ENCODE measurements at places on chromosomes 1 and 21.

- DNase-seq = no peak
These were observed 27.6 kb upstream of the MARK1 start for GRCh38 chr1:220500372-220500771.

- no peak for DNase-seq
These were observed 183.3 kb downstream of the IGSF21 start for GRCh38 chr1:18290740-18291412.

DNA sequence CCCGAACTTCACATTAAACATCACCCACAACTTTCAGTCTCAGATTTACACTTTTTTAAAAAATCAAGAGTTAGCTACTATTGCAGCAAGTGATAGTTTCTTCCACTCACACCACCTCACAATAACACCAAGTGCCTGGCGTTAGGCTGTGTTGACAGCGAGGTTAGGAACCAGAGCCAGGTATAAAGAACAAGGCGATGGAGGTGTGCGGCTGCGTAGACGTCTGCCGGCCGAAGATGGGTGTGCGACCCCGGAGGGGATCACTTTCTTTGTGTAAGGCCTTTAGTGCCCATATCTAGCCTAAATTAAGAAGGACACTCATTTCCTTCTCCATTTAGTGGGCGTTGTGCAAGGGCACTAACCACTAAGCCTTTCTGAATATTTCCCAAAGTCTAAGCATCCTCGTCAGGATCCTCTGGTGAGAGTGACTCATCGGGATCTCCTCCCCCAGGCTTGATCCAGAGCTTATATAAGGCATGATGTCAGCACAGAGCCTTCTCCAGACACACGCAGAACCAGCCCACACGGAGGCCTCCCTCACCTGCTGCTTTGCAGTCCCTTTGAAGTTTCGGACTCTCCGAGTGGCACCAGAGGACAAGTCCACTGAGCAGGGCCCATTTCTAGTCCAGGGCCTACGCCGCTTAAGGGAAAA is 11.8 kb downstream of the NHLH2 start:
- DNase-seq = no peak

DNA sequence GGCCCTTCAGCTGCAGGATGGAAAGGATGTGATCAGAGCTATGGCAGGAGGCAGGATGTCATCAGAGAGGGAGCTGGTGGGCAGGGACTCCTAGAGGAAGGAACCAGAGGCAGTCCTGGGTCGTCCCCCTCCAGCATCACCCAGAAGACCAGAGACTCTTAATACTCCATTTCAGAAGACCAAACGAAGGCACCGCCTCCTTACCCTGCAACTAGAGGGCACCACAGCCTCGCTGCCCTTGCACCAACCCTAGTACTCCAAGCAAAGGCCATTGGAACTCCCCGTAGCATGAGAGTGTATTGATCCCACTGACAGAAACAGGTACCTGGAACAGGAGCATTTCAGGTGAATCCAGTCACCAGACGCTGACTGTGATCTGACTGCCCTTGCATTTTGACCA is 598.1 kb downstream of the NPHP4 start:
- no peak for DNase-seq

DNA sequence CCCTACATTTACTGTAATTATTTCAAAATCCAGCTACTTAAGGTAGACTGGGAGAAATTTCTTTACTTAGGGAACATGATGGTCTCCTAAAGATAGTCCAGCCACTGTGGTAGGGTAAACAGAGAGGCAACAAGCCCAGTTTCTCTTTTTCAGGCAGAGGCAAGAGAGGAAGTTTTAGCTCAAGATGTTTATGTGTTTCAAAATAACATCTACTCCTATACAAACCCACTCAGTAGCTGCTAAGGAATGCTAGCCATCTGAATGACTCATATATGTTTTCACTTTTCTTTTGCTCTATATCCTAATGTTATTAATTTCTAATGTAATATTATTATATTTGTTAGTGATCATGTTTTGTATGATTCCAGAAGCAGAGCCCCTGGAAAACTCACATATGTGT is 856.6 kb downstream of the PLA2G4A start:
- no peak for DNase-seq

DNA sequence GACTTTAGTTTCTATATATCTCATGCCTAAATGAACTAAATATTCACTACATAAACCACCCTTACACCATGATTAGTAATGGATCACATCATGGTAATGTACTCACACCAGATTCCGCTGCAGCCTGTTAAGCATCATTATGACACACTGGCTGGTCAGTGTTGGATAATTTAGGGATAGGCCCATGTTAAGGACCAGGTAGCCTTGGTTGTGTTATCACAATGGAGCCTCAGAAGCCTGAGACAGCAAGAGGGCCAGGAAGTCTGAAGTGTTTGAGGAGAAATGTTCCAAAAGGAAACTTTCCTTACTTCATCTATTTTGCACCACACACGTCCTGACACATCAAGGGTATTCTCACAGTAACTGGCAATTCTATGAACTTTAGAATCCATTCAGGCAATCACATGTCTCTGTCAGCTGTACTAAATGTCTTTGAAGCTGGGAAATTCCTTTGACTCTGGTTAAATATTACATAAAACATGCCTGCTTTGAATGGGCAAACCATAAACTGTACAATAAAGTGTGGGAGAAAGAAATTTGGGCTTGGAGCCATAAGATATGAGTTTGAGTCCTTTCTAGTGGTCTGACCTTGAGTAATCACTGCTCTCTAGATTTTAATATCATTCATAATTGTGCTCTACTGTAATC is 105.3 kb upstream of the DPT start:
- no peak for DNase-seq

GRCh38 chr1:209406168-209406567 is 177.3 kb upstream of the CAMK1G start:
- no peak for DNase-seq

DNA sequence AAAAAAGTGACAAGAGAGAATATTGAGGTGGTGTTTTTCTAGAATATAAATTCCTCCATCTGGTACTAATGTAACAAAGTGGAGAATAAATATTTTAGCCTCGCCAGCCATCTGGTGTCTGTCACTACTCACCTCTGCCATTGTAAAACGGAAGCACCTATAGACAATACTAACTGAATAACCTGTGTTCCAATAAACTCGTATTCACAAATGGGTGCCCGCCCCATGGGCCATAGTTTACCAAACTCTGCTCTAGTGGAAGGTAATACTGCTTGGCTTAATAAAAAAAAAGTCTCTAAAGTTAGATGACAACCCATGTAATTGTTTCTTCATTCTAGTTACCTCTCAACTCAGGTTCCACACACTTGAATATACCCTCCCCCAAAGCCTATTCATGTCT is 8.1 kb downstream of the MIS18A start:
- no peak for DNase-seq

DNA sequence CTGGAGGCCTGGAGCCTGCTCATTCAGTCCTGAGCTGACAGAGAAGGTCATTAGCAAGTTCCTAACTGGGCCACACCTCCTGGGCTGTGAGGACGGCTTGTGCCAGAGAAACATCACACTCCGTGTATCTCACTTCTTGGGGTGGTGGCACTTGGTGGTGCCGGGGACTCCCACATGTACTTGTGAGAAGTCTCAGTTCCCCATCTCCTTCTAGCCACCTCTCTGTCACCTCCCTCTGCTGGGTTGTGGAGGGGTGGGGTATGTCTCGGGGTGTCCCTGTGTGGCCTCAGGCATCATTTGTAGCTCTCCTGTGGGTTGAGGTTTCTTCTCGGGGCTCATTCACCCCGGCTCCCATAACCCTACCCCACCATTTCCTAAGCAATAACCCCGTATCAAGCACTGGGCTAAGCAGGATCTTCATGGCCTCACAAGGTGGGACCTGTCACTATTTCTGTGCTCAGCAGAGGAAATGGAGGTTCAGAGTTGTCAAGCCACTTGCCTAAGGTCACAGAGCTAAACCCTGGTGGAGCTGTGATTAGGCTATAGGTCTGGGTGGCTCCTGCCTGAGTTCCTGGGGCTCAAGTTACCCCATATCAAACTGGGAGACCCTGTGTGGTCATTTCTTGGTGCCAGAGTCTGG is 62.5 kb downstream of the UBIAD1 start:
- no peak for DNase-seq

DNA sequence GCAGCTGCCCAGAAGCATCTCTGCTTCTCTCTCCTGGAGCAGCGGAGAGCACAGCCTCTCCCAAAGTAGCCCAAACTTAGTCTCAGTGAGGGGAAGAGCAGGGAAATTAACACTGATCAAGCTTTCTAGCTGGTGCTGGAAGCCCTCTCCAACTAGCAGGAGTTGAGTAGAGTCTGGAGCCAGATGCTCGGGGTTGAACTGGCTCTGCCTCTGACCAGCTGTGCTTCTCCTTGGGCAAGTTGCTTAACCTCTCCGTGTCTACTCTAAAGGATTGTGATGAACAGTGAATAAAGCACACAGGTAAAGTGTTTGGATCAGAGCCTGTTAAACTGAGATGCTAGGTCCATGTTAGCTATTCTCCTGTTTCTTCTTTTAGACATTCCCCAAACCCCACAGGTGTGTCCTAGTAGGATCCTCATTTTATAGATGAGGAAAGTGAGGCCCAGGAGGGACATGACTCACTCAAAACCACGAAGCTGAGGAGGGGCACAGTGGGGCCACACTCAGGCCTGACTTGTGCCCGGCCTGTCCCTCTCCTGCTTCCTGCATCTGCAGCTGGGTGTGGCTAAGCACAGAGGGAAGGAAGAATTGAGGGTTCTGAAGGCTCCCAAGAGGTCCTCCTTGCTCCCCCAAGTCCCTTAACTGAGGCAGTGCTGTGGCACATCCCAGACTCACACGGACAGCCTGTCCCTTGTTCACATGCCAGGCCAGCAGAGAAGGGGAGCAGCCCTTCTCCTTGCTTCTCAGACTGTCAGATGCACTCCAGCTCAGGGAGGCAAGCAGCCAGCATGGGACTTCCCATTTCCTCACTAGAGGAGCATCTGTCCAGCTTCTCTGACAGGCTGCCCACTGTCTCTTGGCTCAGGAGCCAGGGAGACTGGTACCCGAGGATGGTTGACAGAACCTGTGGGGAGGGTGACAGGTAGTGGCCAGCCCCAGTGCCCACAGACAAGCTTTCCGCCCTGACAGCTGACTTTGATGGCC is 152.0 kb upstream of the IGSF21 start:
- DNase-seq = no peak

DNA sequence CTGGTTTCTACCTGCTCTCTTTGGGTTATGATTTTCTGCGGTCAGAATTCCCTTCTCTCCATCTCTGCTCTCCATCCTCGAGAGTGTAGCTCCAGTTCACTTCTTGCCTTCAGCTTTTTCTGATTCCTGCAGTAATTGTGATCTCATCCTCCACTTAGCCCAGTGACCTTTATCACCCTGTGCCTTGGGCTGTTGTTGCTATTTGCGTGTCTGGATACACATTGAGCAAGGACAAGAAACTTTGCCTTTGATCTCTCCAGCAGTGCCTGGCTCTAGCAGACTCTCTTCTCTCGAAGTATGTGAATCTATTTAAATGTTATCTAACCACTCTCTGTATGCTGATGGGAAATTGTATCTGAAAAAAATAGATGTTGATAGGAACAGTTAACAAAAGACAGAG is 76.4 kb upstream of the MARK1 start:
- no peak for DNase-seq

DNA sequence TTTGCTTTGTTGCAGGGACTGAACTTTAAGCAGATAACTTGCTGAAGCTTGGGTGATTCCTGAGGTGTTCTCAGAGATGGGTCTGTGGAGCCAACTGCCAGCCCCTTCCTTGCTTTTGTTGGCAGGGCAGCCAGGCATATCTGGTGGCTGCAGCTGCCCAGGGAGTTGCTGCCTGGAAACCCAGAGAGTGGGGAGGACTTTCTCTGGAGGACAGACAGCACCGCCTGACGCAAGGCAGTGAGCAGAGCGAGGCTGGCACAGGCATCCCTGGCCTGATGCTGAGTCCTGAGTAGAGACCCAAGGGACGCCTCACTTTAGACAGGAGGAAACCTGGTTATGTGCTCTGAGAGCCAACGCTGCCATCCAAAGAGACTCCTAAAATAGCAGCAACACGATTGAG is 9.8 kb upstream of the OLFML2B start:
- DNase-seq = no peak

DNA sequence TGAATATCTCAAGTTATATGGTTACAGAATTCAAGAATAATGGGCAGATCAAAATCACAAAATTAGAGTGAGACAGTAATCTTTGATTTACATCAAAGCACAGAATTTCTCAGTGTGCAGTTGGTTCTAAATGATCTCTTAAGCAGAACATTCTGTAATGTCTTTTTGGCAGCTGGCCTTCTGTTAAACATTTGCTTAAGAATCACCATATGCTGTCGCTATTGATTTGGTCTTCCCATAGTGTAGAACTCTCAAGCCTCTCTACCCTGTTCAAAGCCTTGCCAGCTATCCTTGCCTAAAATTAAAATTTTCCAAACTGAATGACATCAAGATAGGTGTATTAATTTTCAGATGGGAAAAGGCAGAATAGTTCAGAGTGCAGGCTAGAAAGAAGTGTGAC is 38.9 kb upstream of the ERO1B start:
- no peak for DNase-seq

DNA sequence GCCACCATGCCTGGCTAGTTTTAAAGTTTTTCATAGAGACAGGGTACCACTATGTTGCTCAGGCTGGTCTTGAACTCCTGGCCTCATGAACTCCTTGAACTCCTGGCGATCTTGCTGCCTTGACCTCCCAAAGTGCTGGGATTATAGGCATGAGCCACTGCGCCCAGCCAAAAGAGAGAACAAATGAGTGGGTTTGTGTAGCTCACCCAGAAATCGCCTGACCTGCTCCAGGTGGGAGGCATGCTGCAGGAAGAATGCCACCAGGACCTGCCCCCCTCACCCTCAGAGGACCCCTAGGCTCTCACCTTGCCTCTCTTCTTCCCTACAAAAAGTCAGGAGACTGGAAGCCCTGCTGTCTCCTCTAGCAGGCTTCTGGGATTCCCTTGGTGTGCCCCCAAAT is 88.8 kb downstream of the SYT2 start:
- no peak for DNase-seq

GRCh38 chr1:15116966-15117365 is 36.6 kb upstream of the TMEM51 start:
- no peak for DNase-seq

DNA sequence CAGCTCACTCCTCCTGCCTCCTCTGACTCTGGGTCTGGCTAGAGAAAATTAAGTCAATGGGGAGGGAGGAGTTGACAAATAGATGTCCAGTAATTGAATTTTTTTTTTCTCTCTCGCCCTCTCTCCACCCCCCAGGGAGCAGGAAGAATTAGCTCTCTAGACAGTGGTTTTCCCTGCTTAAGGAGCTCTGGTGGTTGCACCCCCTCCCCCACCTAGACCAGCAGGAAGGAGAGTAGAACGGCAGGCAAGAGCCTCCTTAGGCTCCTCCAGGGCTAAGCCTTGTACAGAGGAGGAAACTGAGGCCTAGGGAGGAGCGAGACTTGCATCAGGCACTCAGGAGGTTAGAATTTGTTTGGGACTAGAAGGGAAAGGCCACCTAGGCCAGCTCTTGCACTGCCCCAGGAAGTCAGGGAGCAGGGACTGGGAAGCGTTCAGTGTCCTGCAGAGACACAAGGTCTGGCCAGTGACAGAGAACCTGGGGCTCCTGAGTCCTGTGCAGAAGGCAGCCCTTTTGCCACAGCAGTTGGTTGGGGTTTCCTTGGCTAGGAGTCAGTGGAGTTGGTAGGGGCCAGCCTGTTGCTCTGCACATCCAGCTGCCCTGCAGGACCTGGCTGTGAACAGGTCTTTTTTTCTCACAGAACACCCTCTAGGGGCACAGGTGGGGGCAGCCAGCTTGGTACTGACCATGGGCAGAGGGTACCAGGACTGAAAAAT is 49.5 kb upstream of the ACOT11 start:
- DNase-seq = no peak

All from KG1 (cell line).